Activated naive CD8-positive, alpha-beta T cell treated with anti-CD3 and anti-CD28 coated beads for 36 hours (primary cell): ENCODE measurements at places on chromosomes 6 and 20. TPM values are rescaled to one million over a fixed set of nuclear protein-coding genes. Genes with fewer than 3 reads are reported as not detected.

GRCh38 chr6:151197556-151197955 is 42.2 kb upstream of the AKAP12 start:
- no peak for DNase-seq

DNA sequence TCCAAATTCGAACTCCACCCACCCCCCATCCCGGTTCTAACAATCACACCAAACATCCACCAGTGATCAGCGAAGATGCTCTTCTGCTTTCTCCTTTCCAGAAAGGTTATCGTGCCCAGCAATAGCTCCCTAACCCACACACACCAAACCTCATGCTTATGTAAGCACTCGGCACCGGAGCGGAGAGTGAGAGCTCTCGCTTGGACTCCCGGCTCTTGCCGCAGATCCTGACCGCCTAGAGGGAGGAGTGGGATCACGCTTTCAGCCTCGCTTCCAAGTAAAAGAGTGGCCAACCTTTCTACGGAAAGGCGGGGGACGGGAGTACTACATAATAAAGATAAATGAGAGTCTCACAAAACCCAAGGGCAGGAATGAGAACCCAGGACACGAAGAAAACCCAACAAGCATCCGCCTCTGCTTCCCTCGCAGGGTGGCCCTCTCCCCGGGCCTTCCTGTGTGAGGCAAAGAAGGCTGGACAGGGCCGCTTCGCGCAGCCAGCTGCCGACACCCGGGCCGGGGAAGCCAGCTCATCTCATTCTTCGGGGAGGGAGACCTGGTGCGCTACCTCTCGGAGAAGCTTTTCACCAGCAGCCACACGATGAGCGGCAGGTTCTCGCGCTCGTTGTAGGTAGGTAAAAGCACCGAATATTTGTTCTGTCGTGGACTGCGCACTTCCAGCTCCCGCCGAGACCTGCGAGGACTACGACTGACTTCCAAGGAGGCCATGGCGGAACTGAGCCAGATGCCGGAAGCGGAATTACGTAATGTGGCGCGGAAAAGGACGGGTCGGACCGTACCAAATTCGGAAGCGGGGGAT is at the start of gene DPM1:
Gene DPM1 (minus strand): TSS at position 735 of the 817 bp plus-strand sequence. CDS start 9 bp downstream, at position 726.
- DNase-seq = peak; percentile 83

CNR1 gene
- total RNA-seq = not detected

DNA sequence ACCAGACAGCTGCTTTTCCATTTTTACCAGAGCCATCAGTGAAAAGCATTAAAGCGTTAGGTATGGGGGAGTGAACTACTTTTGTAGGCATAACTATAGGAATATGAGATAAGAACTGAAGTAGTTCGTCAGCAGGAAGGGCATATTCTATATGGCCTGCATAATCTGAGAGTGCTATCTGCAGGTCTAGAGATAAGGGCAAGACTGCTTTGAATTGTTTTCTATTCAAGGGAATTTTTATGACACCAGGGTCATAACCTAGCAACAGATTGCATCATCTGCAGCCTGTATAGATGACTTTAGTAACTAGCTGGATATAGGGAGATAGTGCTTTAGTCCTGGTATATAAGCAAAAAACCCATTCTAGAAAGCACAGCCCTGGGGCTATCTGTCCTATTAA is 437.3 kb upstream of the HTR1E start:
- DNase-seq = no peak

LINC00237 gene
- not detected for total RNA-seq

- DNase-seq = no peak
Observed at GRCh38 chr6:80022803-80023202, 18.4 kb downstream of the TTK start.

DNA sequence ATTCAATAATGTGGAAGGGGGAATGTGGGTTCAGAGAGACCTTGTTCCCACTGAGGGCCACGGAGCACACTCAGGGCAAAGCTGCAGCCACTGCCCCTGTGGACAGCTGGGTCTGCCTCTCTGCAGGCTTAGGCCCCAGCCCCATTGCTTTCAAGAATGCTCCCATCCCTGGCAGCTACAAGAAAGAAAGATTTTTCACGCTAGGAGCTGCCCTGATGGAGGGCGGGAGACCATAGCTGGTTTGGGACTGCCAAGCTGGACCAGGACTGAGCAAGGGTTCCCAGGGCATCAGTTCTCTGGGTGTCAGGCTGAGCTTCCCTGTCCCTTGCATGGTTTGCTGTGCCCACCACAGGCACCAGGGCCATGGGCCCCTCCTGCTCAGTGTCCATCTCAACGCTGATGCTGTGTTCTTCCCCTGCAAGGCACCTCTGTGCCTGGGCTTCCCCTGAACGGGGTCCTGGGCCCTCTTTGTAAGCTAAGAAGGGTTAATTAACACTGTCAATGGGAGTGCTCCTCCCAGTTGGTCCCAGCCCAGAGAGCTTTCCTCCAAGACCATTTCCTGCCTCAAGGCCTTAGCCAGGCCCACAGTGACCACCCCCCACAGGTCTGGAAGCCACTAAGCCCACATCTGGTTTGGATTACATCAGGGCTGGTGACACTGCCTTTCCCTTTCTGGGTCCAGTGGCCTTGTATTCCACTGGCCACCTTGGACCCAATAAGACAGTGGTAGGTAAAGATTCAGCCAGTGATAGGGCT is 8.4 kb downstream of the FOXS1 start:
- DNase-seq = no peak

FABP7 gene
- not detected for total RNA-seq

DNA sequence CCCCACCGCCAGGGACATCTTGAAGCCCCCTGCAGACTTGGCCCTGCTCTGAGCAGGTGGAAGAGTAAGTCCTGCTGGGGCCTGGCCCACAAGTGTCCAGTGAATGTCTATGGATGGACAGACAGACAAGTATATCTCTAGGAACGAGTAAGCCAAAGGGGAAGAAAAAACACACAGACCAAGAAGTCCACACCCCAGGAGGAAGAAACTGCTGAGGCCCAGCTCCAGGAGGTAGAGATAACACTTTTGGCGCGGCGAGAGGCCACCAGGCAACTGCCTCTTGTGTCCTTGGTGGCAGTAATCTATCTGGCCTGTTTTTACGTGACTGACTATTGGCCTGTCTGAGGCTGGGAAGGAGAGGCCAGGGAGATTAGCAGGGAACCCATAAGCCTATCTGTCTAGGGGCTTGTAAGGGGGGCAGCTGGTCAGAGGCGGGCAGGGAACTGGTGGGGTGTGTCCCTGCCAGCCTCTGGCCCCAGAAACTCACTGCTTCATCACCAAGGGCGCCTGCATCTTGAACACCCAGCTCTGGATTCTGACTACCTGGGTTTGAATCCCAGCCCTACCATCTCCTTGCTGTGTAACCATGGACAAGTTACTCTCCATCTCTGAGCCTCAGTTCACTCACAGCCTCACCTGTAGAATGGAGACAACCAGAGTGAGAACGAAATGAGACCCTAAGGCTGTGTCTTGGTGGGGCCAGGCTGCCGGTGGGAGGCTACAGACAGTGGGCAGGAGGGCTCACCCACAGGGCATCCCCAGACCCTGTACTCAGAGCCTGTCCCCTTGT is 31.3 kb downstream of the C20orf203 start:
- DNase-seq = no peak

DNA sequence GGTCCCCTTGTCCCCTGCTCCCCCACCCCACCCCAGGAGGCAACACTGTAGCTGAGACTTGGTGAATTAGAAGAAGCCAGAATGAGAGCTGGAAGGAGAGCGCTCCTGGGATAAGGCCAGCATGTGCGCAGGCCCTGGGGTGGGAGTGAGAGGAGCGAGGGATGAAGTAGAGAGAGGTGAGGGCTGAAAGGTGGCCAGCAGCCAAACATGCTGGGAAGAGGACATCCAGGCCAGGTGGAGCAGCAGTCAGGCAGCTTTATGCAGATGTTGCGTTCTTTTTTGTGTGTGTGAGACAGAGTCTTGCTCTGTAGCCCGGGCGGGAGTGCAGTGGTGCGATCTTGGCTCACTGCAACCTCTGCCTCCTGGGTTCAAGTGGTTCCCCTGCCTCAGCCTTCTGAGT is 2.2 kb upstream of the BPIFB1 start:
- no peak for DNase-seq

- DNase-seq = peak; percentile 37
Observed at GRCh38 chr20:17662333-17663039, 19.6 kb downstream of the RRBP1 start.

GRCh38 chr6:45163952-45164766 is 164.0 kb upstream of the RUNX2 start:
- DNase-seq = peak; percentile 58

- no peak for DNase-seq
Observed at GRCh38 chr20:3557237-3557785, 86.5 kb downstream of the ATRN start.

HAO1 gene
- not detected for total RNA-seq

ENPP3 gene
- 0.45 TPM for total RNA-seq

DNA sequence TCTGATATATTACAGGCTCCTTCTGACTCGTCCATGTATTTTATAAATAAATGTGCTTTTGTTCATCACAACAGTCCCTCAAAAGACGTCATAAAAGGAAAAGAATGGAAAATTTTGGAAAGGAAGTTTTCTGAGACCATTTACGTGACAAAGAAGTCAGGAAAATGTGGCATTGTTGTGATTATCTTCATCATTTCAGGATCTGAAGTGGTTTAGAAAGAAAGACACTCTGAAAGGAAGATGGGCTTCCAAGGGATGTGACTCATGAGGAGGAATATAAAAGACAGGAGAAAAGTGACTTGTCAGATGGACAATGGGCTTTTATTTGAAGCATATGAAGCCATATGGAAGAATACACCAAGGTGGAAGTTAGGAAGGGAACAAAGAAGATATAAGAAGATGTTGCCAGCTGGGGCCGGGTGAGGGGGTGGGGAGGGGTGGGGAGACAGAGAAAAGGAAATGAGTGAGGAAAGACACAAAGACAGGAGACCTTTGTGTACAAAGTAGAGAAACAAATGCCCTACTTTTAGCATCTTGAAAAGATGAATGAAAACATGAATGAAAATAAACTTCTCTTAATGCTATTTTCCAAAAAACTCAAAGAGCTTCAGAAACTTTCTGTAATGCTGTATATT is 190.3 kb upstream of the PREP start:
- no peak for DNase-seq

MICA gene
- total RNA-seq = 11.3 TPM

GUCA1A gene
- not detected for total RNA-seq

GRCh38 chr6:131844243-131844841 is 36.5 kb downstream of the ENPP1 start:
- DNase-seq = no peak

- no peak for DNase-seq
Observed at GRCh38 chr20:1378735-1379125, 14.1 kb downstream of the FKBP1A start.

DNA sequence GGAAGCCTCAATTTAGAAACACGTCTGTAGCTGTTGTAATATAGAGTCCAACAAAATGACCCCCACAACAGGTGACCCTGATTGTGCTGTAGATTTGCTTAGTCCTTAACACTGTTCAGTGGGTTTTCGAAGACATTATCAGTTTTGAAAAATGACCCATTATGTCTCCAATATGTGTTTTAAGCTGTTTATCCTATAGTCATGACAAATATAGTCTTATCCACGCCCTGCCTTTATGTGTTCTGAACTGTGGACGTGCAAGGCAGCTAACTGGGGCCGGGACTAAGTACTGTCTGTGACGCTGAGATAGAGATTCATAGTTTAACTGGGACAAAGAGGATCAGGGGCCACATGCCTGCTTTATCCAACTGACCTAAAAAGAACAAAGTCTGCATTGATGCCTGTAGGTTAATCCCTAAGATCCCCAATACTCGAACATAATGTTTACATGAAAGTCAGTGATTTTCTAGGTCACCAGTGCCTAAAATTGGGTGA is 192.4 kb downstream of the CD83 start:
- no peak for DNase-seq

SLC24A3 gene
- not detected for total RNA-seq

DLL1 gene
- total RNA-seq = 4.0 TPM

SERINC1 gene
- 48.0 TPM for total RNA-seq

GRCh38 chr20:57434390-57434700 is 43.1 kb downstream of the RBM38 start:
- DNase-seq = no peak

- no peak for DNase-seq
Observed at GRCh38 chr6:128425856-128426255, 94.5 kb downstream of the PTPRK start.

GRCh38 chr6:20207088-20207418 is 5.2 kb downstream of the MBOAT1 start:
- DNase-seq = no peak

CLPSL2 gene
- not detected for total RNA-seq

DNA sequence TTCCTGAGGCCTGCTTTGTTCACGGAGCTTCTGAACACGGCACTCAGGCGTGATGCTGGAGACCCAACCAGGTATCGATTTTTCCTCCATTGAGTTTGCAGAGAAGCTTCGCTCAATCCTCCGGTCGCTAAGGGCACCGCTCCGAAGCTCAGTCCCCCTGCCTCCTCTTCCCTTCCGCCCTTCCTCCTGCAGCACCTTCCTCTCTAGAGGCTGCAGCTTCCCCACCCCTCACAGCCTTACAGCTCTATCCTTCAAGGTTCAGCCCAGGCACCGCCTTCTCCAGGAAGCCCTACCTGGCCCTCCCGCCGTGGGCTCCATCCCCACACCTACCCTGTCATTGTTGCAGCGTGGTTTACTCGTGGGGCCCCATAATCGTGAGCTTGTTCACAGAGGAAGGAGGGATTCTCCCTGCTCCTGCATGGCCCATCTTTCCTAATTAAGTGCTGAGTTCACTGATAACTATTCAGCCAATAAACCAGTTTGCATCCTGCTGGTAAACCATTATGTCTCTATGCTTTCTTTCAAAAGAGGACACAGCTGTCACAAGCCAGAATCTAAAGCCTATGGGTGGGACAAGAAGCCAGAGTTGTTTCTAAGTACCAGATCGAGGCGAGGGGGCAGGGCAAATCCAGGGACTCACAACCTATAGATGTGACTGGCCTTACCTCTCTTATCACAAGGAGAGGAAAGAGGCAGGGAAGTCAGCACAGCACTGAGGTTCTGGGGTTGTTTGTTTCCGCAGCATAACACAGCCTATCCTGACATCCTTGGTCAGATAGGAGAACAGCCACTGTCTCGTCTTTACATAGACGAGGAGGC is 152.0 kb downstream of the GRM4 start:
- no peak for DNase-seq

DNA sequence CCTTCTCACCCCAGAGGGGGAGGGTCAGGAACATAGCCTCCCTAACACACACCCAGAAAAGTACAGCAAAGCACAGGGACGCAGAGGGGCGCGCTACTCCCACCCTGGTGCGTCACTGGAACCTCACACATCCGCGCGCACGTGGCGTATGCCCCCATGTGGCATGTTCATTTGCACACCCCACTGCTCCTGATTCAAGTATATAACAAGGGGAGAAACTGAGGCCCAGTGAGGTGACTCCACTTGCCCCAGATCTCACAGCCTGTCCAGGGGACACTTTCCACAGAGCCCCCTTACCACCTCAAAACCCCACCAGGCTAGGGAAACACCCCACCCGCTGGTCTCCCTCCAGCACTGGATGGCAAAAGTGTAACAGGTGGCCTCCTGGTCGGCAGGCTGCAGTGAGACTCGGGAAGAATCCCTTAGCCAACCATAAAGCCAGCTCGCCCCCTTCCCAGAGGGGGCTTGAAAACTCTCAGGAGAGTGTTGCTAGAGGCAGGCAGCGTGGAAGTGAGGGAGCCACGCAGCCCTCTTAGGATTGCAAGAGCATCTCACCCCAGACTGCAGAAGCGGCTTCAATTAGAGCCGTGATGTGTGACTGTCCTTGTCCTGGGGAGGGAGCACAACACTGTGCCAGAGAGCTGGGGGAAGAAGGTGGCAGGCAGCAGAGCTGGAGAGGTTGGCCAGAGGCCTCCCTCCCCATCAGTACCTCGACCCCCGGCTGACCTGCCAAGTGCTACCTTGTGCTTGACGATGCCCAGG is at the start of gene GRM4:
Gene GRM4 (minus strand): TSS at position 67 of the 762 bp plus-strand sequence. CDS start 12,591 bp downstream, outside the sequence.
- DNase-seq = no peak

SLC22A7 gene
- not detected for total RNA-seq
